GM23248 (cell line): ENCODE measurements at places on chromosomes 16 and 17.

- DNase-seq: peak; percentile 14
These were observed 46.6 kb upstream of the LCMT1 start for GRCh38 chr16:25064937-25065336.

- no peak for DNase-seq
These were observed 23.5 kb downstream of the XPO6 start for GRCh38 chr16:28188085-28188916.

GRCh38 chr16:23428351-23428750, 24.6 kb downstream of the COG7 start:
- no peak for DNase-seq

DNA sequence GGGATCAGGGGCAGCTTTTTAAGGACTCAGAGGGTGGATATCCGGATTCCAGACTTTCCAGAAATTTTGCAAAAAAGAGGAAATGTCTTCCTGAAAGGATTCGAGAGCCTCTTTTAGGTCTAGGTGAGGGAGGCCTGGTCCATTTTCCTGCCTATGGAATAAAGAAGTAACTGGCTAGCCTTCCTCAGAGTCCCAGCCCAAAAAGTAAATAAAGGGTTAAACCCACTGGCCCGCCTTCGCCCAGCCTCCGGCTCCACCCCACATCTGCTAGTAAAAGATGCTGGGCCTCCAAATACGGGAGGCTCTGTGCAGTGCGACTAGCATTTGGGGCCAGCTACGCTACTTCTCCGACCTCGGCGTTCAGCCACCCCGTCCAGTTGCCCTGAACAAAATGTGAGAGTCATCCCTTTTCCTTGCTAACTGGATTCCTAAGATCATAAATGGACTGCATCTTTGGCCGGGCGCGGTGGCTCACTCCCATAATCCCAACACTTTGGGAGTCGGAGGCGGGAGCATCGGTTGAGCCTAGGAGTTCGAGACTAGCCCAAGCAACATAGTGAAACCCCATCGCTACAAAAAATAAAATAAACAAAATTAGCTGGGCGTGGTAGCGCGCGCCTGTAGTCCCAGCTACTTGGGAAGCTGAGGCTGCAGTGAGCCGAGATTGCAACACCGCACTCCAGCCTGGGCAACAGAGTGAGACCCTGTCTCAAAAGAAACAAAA, 824 bp upstream of the MPP2 start:
- peak; percentile 90 for DNase-seq

DNA sequence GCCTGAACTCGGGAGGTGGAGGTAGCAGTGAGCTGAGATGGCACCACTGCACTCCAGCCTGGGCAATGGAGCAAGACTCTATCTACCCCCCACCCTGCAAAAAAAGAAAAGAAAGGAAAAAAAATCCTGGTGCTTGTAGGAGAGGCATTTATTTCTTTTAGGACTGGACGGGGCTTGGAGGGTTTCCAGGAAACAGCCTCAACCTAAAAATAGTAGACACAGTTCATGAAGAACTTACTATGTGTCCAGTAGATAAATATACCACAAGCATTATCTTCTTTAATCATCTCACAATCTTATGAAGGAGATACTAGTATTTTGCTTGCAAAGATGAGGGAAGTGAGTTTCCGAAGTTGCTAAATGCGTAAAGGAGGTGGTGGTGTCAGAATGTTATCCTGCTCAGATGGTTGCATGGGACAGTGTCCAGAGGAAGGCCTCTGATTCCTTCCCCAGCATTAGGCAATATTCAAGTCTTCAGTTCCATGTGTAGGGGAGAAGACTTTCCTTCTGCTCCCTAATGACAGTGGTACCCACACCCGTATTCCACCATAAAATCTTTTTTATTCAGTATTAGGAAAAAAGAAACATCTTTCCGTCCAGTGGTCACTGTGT, 263.2 kb downstream of the WWOX start:
- DNase-seq: no peak

DNA sequence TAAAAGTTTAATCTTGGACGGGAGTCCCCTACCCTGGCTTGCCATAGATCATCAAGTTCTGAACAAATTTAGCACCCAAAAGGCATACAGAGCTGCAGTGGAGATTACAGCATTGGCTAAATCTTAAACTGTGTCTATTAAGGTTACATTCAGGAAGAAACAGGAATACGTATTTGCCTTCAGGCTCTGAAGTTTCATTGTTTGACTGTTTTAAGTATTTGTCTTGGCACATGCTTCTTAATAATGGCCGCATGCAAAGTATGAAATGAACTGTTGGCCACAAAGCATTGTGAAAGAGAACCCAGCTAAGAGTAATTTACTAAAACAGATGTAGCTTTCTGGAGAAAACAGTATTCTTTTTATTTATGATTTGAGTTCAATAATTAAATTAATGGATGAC, 63.9 kb upstream of the CNEP1R1 start:
- DNase-seq: peak; percentile 42

DNA sequence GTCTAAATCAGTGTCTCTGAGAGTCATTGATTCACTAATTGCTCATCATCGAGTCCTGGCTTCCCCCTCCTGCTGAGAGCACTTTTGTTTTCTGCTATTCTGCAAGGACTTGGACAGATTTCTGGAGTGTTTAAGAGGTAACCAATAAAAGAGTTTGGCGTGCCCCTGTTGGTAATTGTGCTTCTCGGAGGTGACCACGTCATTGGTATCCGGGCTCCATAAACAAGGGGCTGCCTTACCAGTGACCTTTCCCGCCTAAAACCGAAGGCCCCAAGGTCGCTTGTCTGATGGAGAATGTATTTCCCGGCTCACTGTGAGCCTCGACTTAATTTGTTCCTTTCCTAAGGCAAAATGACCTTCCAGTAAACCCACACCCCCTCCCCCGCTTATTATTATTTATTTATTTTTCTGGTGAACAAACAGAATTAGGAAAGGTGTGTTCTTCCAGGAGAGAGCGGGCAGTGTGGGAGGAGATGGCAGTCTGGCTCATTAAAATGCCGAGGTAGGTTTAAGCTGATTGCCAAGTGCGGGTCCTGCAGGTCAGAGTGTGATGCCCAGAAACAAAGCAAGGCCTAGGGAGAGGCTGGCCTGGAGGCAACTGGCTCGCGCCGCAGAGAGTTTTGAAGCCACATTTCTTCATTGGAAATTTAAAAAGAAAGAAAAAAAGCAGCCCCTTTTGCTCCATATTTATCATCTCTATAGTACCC, 30.2 kb downstream of the MSI2 start:
- no peak for DNase-seq

GRCh38 chr16:14337303-14338191, 266.4 kb downstream of the MRTFB start:
- peak; percentile 67 for DNase-seq

GRCh38 chr17:5418858-5419355, 555 bp downstream of the NUP88 start:
- peak; percentile 69 for DNase-seq

DNA sequence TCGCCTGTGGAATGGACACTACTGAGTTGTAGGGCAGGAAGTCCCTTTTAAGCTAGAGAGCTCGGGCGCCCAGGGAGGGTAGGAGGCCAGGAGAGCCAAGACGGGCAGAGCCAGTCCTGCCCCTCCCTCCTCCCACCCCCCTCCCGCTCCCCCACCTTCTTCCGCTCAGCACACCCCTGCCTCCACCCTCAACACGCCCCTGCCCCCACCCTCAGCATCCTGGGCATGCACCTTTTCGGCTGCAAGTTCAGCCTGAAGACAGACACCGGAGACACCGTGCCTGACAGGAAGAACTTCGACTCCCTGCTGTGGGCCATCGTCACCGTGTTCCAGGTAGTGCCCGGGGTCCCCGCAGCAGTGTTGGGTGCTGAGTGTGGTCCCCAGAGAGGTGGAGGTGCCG, 18.3 kb downstream of the TPSG1 start:
- DNase-seq: no peak

- DNase-seq: no peak
These were observed 151.1 kb downstream of the FTO start for GRCh38 chr16:53855056-53855455.

DNA sequence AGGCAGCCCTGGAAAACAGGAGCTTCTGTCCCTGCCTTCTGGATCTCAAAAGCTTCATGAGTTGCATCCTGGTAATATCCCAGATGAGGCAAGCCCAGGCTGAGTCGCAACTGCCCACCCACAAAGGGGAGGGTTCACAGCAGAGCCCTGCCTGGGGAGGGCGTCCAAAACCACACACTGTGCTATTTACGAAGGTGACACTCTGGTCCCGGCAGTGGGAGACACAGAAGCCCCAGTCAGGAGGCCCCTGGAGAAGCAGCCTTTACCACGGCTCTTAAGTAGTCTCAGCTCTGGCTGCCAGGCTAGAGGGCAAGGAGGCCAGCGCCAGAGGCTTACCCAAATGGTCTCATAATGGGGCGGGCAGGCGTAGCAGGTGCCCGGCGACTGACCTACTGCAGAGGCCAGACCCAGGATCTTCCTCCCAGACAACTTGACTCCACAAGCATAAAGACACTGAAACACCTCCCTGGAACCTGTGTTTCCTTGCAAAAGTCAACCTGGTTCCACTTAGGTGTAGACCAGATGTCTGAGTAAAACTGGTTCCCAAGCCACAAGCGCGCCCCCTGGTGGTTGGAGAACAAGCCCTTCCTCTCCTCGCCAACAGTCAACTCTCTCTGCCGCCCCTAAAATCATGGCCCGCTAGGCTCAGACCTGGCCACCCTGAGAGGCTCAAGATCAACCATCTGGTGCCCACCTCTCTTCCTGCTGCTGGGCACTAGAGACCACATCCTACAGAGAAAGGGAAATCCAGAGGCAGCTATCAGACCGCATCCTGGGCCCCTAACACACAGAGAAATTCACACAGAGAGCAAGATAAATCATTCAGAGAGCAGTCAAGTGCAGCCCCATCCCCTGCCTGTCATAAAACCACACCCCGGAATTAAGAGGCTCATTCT, 5.2 kb downstream of the AXIN2 start:
- DNase-seq: peak; percentile 80

DNA sequence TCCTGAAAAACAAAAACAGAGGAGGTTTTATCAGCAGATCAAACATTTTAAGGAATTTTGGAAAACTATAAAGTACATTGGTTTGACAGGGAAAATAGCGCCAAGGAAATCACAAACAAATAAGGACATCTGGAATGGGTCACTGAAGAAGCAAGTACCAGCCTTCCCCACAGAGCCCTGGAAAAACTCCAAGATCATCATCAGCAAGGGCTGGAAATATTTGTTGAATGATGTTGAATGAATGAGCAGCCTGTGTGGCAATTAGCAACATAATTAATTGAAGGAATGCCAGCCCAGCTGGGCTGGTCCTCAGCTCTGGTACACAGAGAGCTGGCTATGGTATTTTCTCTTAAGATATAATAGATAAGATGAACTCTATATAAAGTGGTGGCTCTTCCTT, 290.4 kb downstream of the HS3ST3A1 start:
- peak; percentile 90 for DNase-seq
